ENCODE measurements at places on chromosomes 11 and 22. TPM values are rescaled to one million over a fixed set of nuclear protein-coding genes. Genes with fewer than 3 reads are reported as not detected.

Gene SLC25A18
- total RNA-seq, result under 0.01 TPM

Gene PIM3
- total RNA-seq, result 40.1 TPM

Gene PRODH
- not detected for total RNA-seq

Gene DNAJB13
- not detected for total RNA-seq

Gene OLFML1
- 22.8 TPM for total RNA-seq

Gene SCGB2A2
- total RNA-seq, result not detected

Gene MRGPRX3
- not detected for total RNA-seq

Gene PDGFD
- 1.3 TPM for total RNA-seq

Gene NRGN
- total RNA-seq, result not detected
